ENCODE measurements at places on chromosomes 3 and 15. TPM values are rescaled to one million over a fixed set of nuclear protein-coding genes. Genes with fewer than 3 reads are reported as not detected.
A peak's percentile ranks its signal among the peaks of the same experiment; 100 is the strongest.

TMEM108 gene
- not detected for total RNA-seq

NMB gene
- 20.4 TPM for total RNA-seq

ZPLD1 gene
- not detected for total RNA-seq

GOLGA8N gene
- 1.4 TPM for total RNA-seq

OSTN gene
- total RNA-seq = 0.35 TPM

HYKK gene
- total RNA-seq = 2.9 TPM

GPR156 gene
- 5.1 TPM for total RNA-seq

CSPG4 gene
- total RNA-seq = 2.9 TPM

CHRNA3 gene
- not detected for total RNA-seq

ZNF80 gene
- total RNA-seq = not detected

DNA sequence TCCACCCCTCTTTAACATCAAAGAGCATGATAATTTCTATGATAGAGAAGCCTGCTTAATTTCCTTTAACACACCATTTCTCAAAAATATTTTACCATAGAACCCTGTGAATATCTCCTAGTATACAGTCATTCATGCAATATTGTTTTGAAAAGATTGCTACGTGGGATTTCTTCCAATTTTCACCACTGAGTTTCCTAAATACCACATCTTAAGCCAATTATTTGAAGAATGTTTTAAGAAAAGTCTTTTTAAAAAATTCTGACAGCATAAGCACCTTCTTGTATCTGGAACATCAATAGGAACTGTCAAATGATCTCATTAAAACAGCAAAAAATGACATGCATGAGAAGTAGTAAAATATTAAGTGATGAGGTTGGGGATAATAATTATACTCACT, 1126.7 kb downstream of the TUSC7 start:
- no peak for DNase-seq

DNA sequence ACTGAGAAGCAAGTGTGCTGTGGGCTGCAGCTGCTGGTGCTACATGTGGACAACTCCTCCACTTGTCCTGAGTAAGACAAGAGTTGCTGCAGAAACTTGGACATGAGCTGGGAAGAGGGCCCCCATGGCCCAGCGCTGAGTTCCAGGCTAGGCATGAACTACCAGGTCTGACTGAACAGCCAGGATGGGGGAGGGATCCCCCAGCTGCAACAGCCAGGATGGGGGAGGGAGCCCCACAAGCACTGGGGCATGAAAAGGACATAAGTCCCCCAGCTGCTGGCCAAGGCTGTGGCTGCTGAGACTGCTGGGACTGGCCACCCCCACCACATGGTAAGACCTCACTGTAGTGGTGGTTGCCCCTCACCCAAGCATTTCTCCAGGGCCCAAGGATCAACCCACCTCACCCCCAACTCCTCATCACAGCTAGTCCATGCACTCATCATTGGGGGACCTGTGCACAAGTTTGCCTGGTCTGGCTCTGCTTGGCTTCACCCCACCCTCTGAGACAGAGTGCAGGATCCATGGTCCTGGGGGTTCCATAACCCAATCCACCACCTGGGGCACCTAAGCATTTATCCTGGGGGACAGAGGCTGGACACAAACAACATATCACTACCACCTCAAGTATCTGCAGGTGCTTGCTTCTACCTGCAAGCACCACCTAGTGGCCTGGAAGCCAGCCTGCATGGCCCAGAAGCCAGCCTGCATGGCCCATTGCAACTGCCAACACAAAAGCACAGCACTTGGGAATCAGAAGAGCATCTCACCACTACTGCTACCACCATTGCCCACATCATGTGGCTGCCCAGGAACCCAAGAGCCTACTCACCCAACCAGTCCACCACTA, 84.5 kb upstream of the STT3B start:
- peak; percentile 59 for DNase-seq

GRCh38 chr15:45873781-45874180, 239.0 kb downstream of the SQOR start:
- DNase-seq = no peak

GRCh38 chr3:62732183-62732904, 142.9 kb downstream of the CADPS start:
- DNase-seq = no peak

DNA sequence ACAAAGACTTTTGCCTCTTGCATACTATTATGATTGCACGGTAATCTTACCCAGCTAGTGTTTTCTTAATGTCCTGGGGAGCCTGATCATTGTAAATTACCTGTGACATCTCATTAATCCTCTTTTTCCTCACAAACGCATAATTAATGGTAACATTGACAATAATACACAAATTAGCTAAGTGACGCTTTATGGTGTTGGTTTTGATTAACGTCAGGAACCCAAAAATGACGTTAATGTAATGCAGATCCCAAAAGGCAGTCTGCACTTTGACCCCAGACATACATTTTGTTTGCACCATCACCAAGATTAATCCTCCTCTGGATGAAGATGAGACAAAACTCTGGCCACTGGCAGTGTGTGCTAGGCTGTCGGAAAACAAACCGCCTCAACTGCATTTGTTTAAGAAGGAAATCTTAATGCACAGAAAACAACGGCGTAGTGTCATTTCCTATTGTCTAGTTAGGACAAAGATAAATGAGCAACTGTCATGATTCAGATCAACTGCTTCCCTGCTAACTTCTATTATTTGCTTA, 83.9 kb upstream of the CDIN1 start:
- DNase-seq = no peak

DNA sequence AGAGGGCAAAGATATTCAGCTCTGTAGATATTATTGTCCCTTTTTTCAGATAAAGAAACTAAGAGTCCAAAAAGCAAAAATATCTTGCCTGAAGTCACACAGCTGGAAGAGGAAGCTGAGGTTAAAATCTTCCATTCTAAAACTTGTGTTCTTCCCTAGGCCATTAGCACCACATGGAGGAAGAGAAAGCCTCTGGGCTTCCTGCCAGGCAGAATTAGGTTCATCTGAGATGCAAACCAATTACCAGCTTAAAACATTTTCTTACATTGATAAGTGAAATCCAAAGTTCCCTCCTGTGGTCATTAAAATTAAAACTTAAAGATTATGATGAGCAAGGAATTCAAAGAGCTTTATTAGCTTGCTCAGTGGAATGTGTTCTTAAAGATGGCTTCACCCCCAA, 235.3 kb upstream of the SETMAR start:
- DNase-seq = no peak

DNA sequence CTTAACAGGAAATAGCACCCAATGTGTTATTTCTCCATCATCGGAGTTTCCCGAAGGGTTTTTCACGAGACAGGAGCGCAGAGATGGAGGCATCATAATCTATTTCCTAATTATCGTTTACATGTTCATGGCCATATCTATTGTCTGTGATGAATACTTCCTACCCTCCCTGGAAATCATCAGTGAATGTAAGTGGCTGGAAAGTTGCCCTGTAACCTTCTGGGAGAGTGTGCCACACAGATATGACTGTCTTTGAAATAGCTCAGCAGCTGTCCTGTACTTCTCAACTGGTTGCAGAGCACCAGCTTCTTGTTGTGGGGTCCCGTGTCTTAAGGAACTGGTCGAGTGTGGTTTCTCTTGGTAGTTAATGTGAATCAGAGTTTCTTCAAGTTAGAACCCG, 1.1 kb downstream of the SLC24A5 start:
- no peak for DNase-seq

DNA sequence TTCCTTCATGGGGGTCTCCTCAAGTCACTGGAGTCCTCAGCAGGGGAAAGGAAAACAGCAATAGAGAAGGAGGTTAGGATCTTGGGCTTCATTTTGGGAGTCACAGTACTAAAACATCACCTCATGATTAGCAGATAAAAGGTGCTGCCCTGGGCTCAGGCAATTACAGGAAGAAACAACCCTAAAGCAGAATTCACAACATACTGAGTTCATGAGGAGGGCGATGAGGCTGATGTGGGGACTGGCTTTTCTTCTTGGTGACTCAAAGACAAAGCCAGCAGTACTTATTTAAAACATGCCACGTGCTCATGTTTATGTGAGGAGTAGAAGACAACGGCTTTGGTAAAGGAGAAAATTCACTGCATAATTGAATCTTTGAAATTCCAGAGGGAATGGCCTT, 822.3 kb upstream of the CFAP20DC start:
- DNase-seq = no peak

GRCh38 chr3:185313693-185314246, 49.2 kb upstream of the MAP3K13 start:
- no peak for DNase-seq

GRCh38 chr3:168467115-168467714, 371.5 kb upstream of the GOLIM4 start:
- DNase-seq = peak; percentile 64

- DNase-seq = no peak
Observed at GRCh38 chr15:73298522-73299245, 70.1 kb downstream of the HCN4 start.

GRCh38 chr3:160498202-160498601, 48.6 kb upstream of the TRIM59 start:
- no peak for DNase-seq

GRCh38 chr3:151460774-151461450, at the start of gene IGSF10:
Gene IGSF10, minus strand, starts transcription at chr3:151461061. Its CDS starts 2,352 bp downstream, at chr3:151458709.
- no peak for DNase-seq

GRCh38 chr3:105334138-105334882, 32.4 kb upstream of the ALCAM start:
- peak; percentile 54 for DNase-seq

GRCh38 chr15:65421360-65422215, 1.2 kb downstream of the IGDCC4 start:
- DNase-seq = peak; percentile 32

DNA sequence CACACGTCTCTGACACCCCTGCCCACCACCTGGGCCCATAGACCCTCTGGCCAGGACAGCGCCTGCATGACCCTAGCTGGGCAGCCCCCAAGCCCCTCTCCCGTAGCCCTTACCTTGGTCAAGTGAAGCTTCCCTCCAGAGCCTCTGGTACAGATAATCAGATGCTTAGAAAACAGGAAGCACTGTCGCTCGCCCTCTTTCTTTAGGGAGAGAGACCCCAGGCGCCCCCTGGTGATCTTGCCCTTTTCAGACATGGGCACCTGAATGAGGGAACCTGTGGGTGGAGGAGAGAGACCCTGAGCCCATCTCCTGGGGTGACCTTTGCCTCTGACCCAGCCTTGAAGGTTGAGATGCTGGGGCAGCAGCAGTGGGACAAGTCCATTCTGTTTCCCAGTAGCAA, 65.4 kb downstream of the RASGRF1 start:
- DNase-seq = no peak

DNA sequence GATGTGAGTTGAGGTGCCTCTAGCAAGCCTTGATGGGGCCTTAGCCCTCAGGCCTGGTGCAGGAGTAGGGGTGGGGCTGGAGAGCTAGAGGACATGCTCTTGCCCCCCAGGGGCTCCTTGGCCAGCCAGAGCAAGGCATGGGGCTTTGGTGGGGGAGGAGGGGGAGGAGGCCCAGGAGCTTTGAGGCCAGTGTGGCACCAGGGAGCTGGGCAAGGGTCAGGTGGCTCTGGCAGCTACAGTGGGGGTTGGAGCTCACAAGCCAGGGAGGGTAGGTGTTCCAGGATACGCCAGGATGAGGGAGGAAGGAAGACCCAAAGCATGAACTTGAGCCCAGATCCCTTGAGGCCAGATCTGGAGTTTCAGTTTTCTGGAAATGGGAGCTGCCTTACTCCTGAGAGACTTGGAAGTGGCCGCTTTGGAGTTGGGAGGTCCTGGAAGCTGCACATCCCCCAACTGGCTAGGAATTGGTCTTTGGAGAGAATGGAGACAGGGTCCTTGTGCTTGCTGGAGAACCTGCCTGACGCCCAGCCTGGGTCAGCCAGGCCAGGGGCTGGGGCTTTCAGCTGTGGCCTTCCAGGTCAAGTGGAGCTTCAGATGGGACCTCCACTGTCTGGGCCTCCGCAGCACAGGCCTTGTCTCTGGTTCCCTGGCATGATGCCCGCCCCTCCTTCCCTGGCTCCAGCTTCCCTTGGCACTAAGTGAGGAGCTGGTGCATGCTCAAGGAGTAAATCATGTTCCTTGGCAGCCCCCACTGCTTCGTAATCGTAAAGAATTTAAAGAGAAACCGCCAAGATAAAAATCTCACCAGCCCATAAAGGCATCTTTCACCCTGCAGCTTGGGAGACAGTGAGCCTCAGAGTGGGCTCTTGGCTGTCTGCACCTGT, 8.7 kb downstream of the SEMA3F start:
- DNase-seq = peak; percentile 98

- DNase-seq = no peak
Observed at GRCh38 chr3:59385547-59385946, 335.7 kb upstream of the CFAP20DC start.

DNA sequence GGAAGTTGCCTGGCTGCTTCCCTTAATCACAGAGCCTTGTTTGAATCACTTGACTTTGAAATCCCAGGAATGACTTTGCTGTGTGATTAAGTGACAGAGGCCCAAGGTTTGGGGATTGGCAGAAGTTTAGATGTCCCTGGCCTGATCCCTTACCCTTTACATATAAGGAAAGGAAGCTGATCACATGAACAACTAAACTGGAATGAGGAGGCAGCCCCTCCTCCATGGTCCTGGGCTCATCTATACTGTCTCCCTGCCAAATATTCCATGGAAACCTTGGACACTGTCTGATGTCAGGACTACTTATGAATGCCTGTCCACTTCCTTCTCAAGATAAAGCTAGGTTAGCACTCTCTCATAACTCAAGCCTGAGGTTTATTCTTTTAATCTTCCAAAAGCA, 181.3 kb upstream of the CTDSPL start:
- DNase-seq = no peak

GRCh38 chr3:194575484-194576210, 57.6 kb downstream of the TMEM44 start:
- peak; percentile 65 for DNase-seq

GRCh38 chr3:128994581-128995546, 988 bp upstream of the CFAP92 start:
- no peak for DNase-seq

DNA sequence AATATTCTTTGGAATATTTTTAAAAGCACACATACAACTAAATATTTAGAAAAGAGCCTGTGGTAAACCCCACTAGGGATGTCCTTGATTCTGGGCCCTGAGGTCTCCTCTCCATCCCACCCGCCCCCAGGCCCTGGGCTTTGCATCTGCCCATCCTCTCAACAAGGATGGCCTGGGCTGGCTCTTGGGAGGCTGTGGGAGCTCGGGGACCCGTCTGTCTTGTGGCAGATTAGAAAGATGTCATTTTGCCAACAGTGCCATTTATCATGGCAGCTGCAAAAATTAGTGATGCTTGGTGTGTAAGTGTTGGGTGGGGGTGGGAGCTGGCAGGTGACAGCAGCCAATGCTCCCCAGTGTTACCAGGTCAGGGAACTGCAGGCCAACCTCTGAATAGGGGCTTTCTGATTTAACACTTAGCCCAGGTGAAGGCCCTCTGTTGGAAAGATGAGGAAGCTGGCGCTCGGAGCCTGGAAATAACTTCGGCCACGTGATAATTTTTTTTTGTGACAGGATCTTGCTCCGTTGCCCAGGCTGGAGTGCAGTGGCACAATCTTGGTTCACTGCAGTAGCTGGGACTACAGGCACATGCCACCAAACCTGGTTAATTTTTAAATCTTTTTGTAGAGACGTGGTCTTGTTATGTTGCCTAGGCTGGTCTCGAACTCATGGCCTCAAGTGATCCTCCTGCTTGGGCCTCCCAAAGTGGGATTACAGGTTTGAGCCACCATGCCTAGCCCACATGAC, 16.9 kb upstream of the CSPG4 start:
- no peak for DNase-seq

All from PC-3 (cell line).